Immature natural killer cell (primary cell): ENCODE measurements at places on chromosomes 7 and 10. TPM values are rescaled to one million over a fixed set of nuclear protein-coding genes. Genes with fewer than 3 reads are reported as not detected.

- DNase-seq: no peak
These were observed 42.3 kb downstream of the RELN start for GRCh38 chr7:103947026-103947655.

GRCh38 chr7:1400371-1400770 is 58.9 kb downstream of the MICALL2 start:
- no peak for DNase-seq

DNA sequence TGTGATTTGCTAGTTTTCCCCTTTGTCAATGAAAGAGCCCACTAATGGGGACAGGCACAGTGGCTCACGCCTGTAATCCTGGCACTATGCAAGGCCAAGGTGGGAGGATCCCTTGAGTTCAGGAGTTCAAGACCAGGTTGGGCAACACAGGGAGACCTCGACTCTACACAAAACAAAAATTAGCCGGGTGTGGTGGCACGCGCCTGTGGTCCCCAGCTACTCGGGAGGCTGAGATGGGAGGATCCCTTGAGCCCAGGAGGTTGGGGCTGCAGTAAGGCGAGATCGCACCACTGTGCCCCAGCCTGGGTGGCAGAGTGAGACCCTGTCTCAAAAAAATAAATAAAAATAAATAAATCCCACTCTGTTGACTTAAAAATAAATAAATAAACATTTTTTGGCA is 5.1 kb downstream of the WIPI2 start:
- no peak for DNase-seq

- no peak for DNase-seq
These were observed 12.7 kb upstream of the BTBD16 start for GRCh38 chr10:122258136-122259074.

DNA sequence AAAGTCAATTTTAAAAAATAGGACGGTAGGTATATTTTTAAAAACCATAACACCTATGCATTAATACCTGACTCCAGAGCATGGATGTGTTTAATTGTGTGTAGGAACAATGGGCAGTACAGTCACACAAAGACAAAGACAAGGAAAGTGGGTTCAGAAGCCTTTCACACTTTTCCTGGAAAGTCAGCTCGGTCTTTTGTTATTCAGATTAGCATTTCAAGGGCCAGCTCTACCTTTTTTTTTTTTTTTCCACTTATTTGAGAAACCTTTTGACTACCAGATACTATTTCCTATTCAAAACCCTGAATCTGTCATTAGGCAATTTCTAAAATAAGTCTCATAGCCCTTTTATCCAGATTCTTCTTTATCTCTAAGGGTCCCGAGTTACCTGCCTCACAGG is 401.9 kb downstream of the PARD3 start:
- DNase-seq: no peak

DNA sequence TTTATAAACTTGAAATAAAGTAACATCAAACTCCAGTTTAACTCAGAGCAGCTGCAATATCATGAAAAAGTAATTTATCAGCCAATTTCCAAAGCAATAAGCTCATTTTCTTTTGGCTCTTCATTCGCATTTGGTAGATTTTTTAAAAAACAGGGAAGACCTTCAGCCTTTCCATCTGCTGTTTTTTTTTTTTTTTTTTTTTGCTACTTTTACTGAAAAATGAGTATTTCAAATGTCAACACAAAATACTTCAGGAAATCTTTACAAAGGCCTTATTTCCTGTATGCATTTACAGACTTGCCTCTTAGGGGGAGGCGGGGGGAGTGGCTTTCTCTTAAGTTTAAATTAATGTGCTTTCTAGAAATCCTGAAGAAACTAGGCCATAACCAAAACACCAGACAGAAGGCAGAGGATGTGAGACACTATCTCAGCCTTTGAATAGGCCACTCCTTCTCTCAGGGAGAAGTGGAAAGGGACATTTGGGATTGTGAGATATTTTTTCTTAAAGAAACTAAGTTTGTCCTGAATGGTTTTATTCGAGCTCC is 91.8 kb downstream of the COL28A1 start:
- DNase-seq: no peak

DNA sequence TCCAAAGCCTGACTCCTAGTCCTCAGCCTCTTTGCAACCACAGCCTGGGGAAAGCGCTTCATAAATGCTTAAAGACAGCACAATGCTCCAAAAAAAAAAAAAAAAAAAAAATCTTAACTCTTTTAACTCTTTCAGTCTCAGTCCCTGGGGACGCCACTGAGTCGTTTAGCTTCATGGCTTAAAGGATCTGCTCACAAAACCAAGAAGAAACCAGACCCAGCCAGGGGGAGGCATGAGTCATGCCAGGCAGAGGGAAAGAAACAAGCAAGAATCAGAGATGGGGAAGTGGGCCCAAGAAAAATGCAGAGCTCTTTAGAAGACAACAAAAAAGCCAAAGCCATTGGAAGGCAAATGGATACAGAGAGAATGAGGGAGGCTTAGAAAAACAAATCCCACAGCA is 32.5 kb upstream of the DOCK1 start:
- DNase-seq: no peak

DNA sequence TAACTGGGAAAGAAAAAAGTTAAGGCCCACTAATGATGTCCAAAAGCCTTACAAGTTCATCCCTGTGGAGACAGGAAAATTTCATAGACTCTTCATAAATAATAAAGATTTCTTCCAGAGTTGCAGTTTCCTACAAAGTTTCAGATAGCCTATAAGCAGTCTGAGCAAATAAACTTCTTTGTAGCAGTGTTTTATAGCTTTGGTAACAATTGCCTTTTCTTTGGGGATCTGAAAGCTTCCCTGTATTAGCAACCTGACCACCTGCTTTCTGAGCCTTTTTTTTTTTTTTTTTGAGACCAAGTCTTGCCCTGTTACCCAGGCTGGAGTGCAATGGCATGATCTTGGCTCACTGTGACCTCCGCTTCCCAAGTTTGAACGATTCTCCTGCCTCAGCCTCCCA is 150.0 kb downstream of the NRBF2 start:
- no peak for DNase-seq

DNA sequence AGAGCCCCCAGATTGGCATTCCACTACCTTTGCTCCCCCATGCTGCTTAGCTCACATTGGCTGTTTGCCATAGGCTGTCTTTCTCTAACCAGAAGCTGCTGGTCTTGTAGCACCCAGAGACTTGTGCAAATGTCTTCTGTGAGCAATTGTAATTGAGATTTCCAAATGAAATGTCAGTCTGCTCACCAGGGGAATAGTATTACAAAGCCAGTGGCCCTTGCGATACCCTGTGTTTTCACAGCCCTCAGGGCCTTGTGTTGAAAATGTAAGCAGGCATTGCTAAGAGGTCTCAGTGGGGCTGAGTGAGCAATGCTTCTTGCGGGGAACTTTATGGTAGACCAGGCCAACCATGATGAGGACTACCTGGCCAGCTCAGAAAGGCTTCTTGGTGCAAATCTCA is 746.5 kb downstream of the LRMDA start:
- no peak for DNase-seq

- no peak for DNase-seq
These were observed 8.2 kb upstream of the C1GALT1 start for GRCh38 chr7:7173956-7174632.

DNA sequence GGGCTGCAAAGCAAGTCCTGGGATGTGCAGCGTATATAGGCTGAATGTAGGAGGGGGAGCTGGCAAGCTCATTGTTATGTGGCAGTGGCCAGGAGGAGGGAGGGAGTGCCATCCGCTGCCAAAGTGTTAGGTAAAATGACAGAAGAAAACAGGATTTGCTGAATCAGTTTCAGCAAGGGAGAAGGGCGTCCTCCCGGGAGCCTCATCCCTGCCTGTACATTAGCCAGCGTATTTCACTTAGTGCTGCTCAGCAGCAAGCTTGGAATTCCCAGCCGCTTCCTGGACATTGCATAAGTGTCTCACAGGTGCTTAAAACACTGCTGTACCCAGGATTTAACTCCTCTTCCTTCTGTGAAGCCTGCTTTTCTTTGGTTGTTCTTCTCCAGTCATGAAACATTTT is 2.5 kb downstream of the NIPSNAP2 start:
- DNase-seq: no peak

DNA sequence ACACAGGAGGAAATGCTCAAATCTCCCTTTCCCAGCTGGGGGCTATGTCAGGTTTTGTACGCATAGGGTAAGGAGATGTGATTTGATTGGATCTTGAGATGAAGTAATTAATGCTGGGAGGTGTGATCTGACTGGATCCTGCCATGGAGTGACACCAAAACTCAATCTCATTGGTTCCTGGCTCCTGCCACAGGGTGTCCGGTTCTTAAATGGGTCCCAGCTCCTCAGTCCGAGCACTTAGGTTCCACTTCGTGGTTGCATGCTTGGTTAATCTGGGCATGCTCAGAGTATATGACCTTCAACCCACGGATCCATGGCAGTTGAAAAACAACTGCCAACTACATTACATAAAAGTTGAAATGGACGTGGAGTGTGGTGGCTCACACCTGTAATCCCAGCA is 3.1 kb upstream of the ZNF12 start:
- DNase-seq: no peak

- DNase-seq: no peak
These were observed 9.3 kb downstream of the PNLIPRP2 start for GRCh38 chr10:116630020-116630419.

- DNase-seq: no peak
These were observed 80.4 kb downstream of the TCF7L2 start for GRCh38 chr10:113030453-113030852.

DNA sequence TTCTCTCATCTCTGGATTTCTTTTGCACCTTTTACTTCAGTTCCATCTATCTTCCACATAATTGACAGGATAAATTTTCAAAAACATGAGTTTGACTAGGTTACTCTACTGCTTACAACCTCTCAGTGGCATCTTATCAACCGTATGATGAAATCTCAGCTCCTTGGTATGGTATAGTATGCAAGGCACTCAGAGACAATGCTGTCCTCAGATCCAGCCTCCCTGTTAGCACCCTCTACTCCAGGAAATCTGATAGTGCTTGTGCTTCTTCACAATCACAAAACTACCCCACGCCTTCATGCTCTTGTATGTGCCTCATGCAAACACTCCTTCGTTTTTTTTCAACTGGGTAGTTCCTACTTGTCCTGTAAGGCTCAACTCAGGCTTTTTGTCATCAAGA is 330.7 kb downstream of the GPR158 start:
- DNase-seq: no peak

GRCh38 chr7:1617957-1618356 is 48.1 kb upstream of the PSMG3 start:
- DNase-seq: no peak

DNA sequence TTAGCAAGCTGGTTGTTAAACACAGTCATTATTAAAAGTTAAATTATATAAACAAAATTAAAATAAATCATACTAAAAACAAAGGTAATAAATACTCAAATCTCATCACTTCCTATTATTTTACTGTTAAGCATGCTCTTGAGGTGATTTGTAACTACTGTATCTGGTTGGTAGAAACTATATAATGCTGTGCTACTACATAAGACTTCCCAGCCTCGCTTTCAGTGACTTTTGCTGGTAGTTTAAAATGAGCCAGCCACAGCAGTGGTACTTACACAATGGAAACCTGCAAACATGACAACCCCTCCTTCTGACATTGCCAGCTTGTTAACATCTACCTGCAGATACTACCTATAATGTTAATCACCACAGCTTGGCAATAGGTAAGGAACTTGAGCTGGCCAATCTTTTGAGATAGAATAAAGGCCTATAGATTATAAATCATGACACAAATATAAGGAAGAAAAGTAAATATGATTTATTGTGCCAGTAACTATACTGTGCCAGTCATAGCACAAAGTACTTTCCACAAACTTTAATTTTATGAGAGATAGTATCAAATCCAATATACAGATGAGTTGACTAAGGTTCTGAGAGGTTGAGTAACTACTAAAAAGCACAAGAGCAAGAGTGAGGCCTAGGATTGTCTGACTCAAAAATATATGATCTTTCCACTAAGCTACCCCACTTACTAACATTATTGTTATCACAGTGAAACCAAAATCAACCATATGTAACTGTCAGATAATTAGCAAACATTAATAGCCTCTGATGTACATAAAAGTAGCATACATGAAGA is 181.1 kb upstream of the ASAH2 start:
- no peak for DNase-seq

The CADPS2 gene
- not detected for polyA plus RNA-seq

The LLCFC1 gene
- polyA plus RNA-seq: not detected

The AKR1D1 gene
- polyA plus RNA-seq: not detected

The CABCOCO1 gene
- not detected for polyA plus RNA-seq

The SMARCD3 gene
- polyA plus RNA-seq: 1.2 TPM

The FRMPD2 gene
- polyA plus RNA-seq: not detected

The GIMAP1 gene
- polyA plus RNA-seq: 25.7 TPM

The BET1 gene
- polyA plus RNA-seq: 16.8 TPM

The UPF2 gene
- 3.1 TPM for polyA plus RNA-seq

The CXCL12 gene
- polyA plus RNA-seq: not detected

The NME8 gene
- 14.1 TPM for polyA plus RNA-seq
